Stimulated activated CD4-positive, alpha-beta T cell treated with anti-CD3 and anti-CD28 coated beads, TNF-alpha, amount 100 ng/mL, for 24 hours (primary cell): ENCODE measurements at places on chromosomes 2 and 18.

DNA sequence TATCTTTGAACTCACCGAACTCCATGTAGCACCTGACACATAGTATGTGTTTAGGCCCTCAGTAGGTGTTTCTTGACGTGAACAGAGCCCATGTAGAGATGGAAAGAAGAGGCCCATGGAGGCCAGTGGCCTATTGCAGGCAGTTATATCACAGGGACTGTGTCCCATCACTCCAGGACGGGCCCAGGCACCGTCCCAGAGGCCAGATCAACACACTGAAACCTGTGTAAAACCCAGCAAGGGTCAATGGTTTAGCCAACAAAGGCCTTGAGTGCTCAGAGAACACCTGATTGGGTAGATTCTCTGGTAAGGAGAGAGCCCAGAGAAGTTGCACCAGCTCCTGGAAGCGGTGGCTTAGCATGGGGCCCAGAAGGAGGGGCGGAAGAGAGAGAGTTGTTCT, 82.8 kb downstream of the INHBB start:
- DNase-seq = no peak

DNA sequence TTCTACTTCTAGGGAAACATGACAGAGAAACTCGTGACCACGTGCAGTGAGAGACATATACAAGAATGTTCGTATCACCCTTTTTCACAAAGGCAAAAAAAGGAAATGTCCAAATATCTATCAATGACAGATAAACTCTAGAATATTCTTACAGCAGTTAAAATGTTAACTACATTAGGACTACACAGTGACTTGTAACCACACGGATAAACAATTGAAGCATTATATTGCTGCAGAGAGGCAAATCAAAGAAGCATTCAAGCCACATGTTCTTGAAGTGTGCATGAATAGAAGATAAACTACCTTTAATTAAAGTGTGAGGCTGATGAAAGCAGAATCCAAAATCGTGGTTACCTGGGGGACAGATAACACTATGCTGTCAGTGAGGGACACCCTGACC, 935.3 kb upstream of the KLHL29 start:
- DNase-seq = no peak

- DNase-seq = no peak
These were observed 36.3 kb downstream of the ARHGEF33 start for GRCh38 chr2:38925982-38926381.

GRCh38 chr2:100870652-100871531, 51.0 kb downstream of the NPAS2 start:
- no peak for DNase-seq

- no peak for DNase-seq
These were observed 13.5 kb upstream of the STK17B start for GRCh38 chr2:196184921-196185320.

DNA sequence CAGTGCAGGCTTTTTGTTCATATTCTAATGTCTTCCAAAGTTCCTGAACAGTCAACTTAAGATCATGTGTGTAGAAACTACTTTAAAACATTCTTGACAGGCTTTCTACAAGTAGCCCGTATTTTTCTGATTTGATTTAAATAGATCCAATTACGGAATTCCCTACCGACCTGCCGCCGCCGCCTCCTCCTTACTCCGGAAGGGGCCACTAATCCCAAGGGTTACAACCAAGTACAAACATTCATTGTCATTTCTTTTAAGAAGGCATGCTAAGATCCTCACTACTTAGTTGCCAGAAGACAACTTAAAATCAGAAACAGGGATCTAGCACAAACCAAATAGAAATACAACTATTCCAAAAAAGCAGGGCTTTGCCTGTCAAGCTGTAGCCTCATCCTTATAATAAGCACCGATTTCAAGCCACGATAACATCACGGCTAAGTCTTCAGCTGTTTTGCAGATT, 784 bp downstream of the WDR33 start:
- no peak for DNase-seq

GRCh38 chr2:202529389-202529788, 105.4 kb upstream of the FAM117B start:
- no peak for DNase-seq

GRCh38 chr2:216858312-216858711, 1.6 kb downstream of the TNP1 start:
- DNase-seq = no peak

DNA sequence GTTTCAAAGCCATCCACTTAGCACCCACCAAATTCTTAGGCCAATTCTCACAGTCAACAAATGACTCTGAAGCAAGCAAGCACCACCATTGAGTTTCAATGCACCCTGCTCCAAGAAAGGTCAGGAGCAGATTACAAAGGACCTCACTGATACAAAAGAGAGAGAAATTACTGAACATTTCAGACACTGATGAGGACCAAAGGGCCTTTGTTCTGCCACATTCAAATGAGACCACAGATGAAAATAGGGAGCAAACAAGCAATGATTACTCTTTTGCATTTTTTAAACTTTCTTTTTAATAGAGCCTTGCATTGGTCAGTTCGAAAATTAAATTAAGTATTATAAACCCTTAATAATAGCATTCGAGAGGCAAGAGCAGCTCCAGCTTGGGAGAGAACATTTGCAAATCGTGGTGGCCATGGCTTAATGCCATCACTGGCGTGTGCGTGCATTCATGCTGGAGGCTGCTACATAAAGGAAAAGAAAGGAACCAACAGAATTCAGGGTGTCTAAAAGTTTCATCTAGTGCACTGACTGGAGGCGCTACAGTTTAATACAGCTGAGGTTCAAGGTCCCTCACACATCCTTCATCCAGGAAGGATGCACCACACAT, 87.5 kb downstream of the KLF7 start:
- DNase-seq = no peak

- no peak for DNase-seq
These were observed 409.5 kb upstream of the CWC22 start for GRCh38 chr2:180416627-180417026.

GRCh38 chr18:8843005-8843404, 137.6 kb downstream of the MTCL1 start:
- DNase-seq = no peak

- no peak for DNase-seq
These were observed 563.4 kb upstream of the POU3F3 start for GRCh38 chr2:104290566-104290891.

DNA sequence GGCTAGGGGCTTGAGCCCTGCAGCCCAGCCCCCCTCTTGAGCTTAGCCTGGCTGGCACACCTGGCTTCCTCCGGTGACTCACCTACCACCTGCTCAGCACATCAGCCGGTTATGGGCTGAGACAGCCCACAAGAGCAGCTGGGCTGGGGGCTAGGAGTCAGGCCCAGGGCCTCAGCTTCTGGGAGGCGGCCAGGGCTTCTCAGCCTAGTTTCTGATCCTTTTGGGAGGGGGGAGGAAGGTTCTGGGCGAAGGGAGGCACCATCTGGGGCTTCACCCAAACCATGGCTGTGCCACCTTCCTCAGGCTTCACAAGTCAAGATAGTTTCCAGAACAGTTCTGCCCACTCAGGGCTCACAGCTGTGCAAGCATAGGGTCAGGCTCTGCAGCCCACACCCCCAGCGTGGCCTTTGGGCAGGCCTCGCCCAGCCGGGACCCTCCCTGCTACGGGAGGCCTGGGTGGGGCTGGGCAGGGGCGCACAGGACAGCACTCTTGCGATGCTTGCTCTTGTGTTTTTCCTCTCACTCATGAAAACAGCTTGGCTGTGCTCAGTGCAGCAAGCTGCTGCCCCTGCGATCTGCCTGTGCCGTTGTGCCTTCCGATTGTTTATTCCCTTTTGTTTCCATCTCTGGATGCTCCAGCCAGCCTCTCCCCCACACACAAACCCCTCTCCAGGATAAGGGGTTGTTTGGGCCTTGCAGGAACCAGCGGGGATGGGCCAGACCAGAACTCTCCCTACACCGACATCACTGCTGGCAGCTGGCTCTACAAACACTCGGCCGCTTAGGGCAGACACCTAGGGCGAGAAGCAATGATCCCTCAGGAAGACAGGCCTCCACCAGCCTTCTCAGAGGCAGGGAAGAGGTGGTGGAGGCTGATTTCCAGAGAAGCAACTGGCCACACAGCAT, 26.1 kb upstream of the SEMA4C start:
- DNase-seq = no peak

DNA sequence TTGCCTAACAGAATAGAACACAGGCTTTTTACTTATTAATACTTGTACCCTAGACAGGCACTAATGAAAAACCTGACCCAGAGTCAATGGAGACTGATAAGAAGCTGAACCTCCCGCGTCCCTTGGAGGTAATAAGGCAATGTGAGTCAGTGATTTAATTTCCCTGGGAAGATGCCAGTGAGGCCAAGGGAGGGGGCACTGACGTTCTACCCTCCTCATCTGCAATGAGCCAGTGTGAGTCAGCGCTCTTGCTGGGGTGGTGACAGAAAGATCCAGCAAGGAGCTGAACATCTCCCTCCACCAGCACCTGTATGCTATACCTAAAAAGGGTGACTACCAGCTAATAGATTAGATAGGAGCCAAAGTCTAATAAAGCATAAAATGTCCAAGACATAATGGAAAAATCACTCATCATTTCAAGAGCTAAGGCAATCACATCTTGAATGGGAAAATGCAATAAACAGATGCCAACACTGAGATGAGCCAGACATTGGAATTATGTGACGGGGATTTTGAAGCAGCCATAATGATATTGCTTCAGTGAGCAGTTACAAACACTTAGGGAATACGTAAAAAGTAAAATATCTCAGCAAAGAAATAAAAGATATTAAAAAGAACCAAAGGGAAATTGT, 116.9 kb downstream of the TPGS2 start:
- DNase-seq = no peak

DNA sequence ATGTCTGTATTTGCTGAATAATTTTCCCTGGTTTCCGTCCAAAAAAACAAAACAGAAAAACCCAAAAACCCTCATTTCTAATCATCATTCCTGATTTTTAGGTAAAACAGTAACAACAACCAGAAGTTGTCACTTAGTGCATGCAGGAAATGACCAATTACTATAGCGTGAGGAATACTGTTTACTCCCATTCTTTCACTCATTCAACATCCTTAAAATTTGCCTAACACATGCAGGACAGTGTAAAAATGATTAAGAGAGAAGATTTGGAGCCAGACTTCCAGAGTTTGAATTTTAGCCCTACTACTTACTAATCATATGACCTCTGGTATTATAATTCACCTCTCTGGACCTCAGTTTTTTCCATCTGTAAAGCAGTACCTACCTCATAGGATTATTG, 83.1 kb downstream of the FIGN start:
- DNase-seq = no peak

DNA sequence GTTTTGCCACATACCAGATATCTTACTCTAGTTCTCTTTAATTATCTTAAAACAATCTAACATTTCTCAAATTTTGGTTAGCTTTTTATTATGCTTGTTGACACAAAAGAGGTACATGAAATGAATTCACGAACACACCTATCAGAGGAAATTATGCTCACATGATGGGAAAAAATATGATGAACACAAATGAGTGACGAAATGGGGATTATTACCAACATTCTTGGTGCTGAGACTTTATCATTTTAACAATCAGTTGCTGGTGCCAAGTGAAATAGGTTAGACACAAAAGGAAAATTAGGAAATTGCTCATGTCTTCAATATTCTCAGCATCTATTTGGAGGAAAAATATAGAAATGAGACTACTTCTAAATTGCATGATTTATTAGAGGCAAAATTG, 944.7 kb upstream of the NRXN1 start:
- no peak for DNase-seq

DNA sequence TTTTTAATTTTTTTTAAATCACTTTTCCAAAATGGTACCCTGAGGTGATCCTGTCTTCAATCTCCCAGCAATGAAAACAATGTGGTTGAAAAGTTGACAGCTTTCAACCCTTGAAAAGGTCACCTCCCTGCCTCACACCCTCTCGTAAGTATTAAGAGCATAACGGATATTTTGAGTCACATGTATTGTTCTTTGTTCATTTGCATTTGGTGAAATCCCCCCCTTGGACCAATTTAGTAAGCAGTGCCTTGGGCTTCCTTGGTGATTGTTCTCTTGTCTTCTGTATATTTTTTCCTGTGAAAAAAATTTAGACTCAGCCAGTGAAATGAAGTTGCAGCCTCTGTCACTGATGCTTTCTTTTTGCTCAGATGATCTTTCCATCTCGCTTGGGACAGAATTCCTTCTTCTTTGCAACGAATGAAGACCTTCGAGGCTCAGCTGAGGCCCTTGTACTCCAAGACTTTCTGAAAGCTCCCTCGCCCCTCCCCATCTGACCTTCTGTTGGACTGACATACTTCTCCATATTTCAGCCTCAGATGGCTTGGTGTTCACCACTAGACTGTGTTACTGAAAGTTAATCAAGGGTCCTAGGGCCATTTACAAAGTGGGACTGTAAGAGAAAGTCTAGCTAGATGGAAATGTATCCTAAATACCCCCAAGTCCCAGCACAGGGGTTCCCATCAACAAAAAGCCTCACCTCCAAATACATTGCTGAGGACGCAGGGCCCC, 158.4 kb downstream of the BCL2 start:
- no peak for DNase-seq

DNA sequence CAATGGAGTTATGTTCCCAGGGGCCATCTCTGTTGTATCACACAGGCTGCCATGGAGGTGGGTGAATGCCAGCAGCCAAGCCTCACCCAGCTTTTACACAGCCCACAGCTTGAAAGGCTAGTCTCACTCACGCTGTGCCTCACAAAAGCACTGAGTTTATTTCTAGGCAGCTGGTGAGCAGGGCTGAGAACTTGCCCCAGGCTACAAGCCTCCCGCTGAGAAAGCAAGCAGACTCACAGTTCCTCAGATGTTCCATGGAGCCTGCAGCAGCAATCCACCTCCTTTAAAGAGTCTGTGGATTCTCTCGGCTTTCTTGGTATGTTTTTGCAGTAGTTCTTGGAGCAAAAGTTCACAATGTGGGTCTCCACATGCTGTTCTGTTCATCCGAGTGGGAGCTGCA, 40.9 kb upstream of the ALKAL2 start:
- DNase-seq = no peak

DNA sequence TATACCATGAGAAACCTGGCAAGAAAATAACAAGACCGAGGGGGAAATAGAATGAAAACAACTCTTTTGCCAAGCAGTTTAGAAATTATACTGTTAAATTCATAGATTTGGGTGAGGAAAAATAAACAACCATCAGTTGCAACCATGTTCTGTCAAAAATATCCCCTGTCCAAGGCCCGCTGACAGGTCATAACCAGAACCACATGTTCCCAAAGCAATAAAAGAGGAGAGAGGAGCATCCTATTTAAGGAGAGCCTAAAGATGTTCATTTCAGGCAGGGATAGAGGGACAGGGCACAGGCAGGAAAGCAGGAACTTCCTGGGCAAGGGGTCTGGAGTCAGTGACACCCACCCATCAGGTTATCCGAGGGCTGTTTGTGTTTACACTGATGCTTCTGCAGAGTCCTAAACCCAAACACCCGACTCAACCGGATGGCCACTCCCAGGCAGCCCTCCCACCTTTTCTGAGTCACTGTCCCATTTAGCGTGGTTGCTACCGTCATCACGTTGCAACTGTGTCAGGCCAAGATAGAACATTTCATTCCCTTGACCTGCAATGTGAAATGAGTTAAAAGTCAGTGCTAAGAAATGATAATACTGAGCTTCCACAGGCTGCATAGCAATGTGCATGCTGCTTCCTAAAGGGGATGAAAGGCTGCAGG, 468.3 kb upstream of the RAB12 start:
- no peak for DNase-seq
